SK-N-SH (cell line): ENCODE measurements at places on chromosomes 5 and 9. TPM values are rescaled to one million over a fixed set of nuclear protein-coding genes. Genes with fewer than 3 reads are reported as not detected.

- no peak overlapping the region for H3K27ac ChIP-seq
- peaks cover 4% of the 10 kb centered on the region; the same call in 1 of the 2 replicates for H3K4me1 ChIP-seq
- peaks cover 57% of the 10 kb centered on the region for H3K27me3 ChIP-seq
- no peak overlapping the region; the same call in 1 of the 2 replicates for H3K4me3 ChIP-seq
- DNase-seq, result peak; percentile 80
Observed at GRCh38 chr9:37026113-37026930, 7.7 kb downstream of the PAX5 start.

DNA sequence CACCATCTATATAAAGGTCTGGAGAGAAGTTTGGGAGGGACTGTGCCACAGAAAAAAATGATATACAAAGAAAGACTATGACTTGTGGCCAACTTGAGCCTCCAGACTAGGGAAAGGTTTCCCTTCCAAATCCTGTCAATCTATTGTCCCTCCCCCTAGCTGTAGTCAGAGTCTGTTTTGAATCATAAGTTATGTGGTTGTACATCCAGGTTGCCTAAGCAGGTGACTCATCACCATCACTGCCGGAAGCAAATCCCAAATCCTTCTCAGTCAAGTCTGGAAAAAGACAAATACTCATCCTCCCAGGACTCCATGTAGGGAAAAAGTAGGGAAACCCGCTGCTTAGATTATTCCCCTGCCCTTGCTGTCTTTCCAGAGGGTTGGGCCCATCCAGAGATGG is 235.7 kb downstream of the CDK5RAP2 start:
- no peaks in the 10 kb centered on the region for H3K4me1 ChIP-seq
- H3K4me3 ChIP-seq, result no peak overlapping the region
- H3K27me3 ChIP-seq, result no peaks in the 10 kb centered on the region
- no peaks in the 10 kb centered on the region for H3K36me3 ChIP-seq

DNA sequence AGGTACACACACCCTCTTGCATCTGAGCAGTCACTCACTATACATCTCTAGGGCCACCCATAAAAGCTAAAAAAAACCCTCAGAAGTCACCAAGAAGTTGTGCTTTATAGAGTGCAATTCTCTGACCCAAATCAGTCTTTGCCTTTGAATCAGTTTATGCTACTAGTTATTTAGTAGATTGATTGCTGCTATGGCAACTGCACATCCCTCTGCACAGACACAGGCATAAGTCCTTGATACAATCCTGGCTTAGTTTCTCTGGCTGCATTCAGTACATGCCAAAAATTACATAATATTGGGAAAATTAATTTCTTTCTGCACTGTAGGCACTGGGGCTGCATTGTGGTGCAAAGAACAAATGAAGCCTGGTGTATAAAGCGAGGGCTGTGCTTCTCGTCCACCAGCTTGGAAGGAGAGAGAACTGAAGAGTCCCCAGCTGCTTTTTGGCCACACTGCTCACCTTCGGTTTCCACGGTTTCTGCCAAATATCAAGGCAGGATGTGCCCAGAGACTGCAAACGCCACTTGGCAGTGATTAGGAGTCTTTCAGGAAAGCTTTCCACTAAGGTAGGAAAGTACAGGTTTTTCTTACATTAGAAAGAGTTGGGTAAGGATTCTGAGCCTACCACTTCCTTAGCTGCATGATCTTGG is 258.4 kb downstream of the ELAVL2 start:
- H3K4me1 ChIP-seq, result no peaks in the 10 kb centered on the region
- no peak overlapping the region for H3K27ac ChIP-seq
- H3K36me3 ChIP-seq, result no peaks in the 10 kb centered on the region
- H3K4me3 ChIP-seq, result no peak overlapping the region
- DNase-seq, result no peak

- no peaks in the 10 kb centered on the region for H3K27me3 ChIP-seq
- no peaks in the 10 kb centered on the region for H3K4me1 ChIP-seq
- DNase-seq, result peak; percentile 64
- H3K27ac ChIP-seq, result no peak overlapping the region
Observed at GRCh38 chr9:111621895-111622480, 9.1 kb upstream of the DNAJC25 start.

GRCh38 chr5:100644185-100644584 is 109.0 kb downstream of the FAM174A start:
- no peaks in the 10 kb centered on the region for H3K27me3 ChIP-seq
- no peaks in the 10 kb centered on the region for H3K36me3 ChIP-seq
- H3K4me1 ChIP-seq, result no peaks in the 10 kb centered on the region
- DNase-seq, result no peak
- no peak overlapping the region for H3K4me3 ChIP-seq

DNA sequence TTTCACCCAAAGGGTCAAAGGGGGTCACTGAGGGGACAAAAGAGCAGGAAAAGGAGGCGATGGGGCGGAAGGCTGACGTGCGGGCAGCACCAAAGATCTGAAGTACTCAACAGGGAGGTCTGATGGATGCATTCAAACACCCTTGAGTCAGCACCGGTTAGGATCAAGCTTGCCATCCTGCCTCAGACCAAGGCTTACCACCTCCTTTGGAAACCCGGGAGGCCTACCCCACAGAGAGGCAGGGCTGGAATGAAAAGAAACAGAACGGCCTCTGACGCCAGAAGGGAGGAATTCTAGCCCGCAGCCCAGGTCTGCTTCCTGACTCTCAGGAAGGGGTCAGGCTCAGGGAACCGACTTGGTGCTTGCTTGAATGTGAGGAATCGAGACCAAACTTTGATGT is 125.6 kb downstream of the PAPPA start:
- peaks cover 14% of the 10 kb centered on the region for H3K36me3 ChIP-seq
- no peak for DNase-seq
- no peak overlapping the region for H3K4me3 ChIP-seq
- H3K27me3 ChIP-seq, result no peaks in the 10 kb centered on the region

- no peaks in the 10 kb centered on the region for H3K27me3 ChIP-seq
- DNase-seq, result peak; percentile 85
- peaks cover 53% of the 10 kb centered on the region; the same call in 1 of the 2 replicates for H3K4me1 ChIP-seq
Observed at GRCh38 chr5:179192185-179192890, 132.2 kb downstream of the ZNF354C start.

- H3K4me3 ChIP-seq, result no peak overlapping the region
- no peaks in the 10 kb centered on the region for H3K4me1 ChIP-seq
- peak; percentile 32 for DNase-seq
- no peak overlapping the region for H3K27ac ChIP-seq
- no peaks in the 10 kb centered on the region for H3K27me3 ChIP-seq
Observed at GRCh38 chr9:119375892-119376291, 6.7 kb upstream of the BRINP1 start.

- no peaks in the 10 kb centered on the region for H3K27me3 ChIP-seq
- no peak overlapping the region for H3K27ac ChIP-seq
- H3K4me3 ChIP-seq, result no peak overlapping the region
- H3K36me3 ChIP-seq, result no peaks in the 10 kb centered on the region
- no peaks in the 10 kb centered on the region for H3K4me1 ChIP-seq
- DNase-seq, result no peak
Observed at GRCh38 chr5:83385812-83386211, 85.7 kb upstream of the VCAN start.

DNA sequence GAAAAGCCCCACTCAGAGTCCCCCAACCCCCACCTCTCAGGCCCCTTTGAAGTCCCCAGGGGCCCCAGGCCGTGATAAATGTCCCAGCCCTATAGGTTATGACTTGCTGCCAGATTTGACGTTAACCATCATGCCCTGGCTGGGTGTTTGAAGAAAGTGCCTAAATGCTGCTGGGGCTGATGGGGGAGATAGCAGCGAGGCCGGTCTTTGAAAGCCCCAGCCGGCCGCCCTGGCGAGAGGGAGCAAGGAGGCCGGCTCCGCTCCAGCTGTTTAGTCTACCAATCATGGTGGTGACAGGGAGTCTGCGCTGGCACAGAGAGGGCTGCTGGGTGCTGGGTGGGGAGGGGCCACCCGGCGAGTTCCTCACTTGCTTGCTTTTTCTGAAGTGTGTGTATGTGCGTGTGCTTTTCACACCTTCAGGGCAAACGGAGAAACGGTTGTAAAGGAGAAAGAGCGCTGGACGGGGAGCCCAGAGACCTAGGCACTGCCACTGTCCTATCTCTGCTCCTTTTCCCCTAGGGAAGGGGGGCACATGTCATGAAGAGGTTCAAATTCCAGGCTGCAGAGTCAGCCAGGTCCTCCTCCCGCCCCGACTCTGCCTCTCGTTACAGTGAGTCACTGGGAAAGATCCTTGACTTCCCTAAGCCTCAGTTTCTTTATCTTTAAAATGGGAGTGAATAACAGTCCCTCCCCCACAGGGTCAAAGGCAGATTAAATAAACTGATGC is 126.1 kb upstream of the HAND1 start:
- H3K27me3 ChIP-seq, result no peaks in the 10 kb centered on the region; the same call in 1 of the 2 replicates
- peak; percentile 91 for DNase-seq

DNA sequence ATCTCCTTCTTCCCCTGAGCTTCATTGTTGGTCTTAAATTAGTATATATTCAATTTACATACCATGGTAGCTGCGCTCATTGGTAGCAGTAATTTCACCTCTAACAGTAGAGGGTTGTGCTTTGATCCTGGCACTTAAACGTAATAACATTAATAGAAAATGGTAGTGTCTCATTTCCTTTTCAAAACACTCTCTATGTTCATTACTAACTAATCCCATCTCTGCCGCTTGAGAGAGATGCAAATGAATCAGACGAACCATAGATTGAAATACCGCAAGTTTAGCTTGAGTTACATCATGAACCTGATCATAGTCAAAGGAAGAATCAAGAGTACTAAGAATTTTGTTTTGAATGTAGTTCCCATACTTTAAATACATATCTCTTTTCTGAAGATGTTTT is 2.2 kb downstream of the THBS4 start:
- DNase-seq, result no peak
- H3K4me1 ChIP-seq, result no peaks in the 10 kb centered on the region
- H3K27me3 ChIP-seq, result peaks cover 17% of the 10 kb centered on the region

DNA sequence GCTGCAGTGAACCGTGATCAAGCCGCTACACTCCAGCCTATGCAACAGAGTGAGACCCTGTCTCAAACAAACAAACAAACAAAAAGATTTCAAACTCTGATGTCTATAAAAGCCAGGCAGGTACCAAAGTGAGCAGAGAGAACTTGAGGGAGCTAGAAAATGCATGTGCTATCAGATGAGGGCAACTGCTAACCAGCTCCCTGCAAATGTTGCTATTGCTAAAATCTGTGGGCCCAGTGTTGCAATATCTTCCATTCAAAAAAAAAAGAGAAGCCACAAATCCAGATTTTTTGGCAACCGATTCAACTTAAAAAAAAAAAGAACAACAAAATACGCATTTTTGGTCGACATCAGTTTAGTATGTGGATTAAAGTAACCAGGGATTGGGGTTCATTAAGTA is 5.5 kb downstream of the UBE2D2 start:
- no peak overlapping the region for H3K27ac ChIP-seq
- peaks cover 32% of the 10 kb centered on the region for H3K36me3 ChIP-seq
- no peaks in the 10 kb centered on the region for H3K27me3 ChIP-seq
- H3K4me3 ChIP-seq, result no peak overlapping the region

- no peak for DNase-seq
- H3K4me1 ChIP-seq, result no peaks in the 10 kb centered on the region
- H3K4me3 ChIP-seq, result no peak overlapping the region
- no peaks in the 10 kb centered on the region for H3K36me3 ChIP-seq
- no peak overlapping the region for H3K27ac ChIP-seq
Observed at GRCh38 chr5:160521392-160521663, 99.7 kb downstream of the PTTG1 start.

- H3K27ac ChIP-seq, result no peak overlapping the region
- H3K27me3 ChIP-seq, result peaks cover 60% of the 10 kb centered on the region
- no peaks in the 10 kb centered on the region for H3K36me3 ChIP-seq
- H3K4me1 ChIP-seq, result peaks cover 8% of the 10 kb centered on the region; the same call in 1 of the 2 replicates
- DNase-seq, result no peak
- no peak overlapping the region for H3K4me3 ChIP-seq
Observed at GRCh38 chr9:132578367-132578932, 4.0 kb upstream of the BARHL1 start.

DNA sequence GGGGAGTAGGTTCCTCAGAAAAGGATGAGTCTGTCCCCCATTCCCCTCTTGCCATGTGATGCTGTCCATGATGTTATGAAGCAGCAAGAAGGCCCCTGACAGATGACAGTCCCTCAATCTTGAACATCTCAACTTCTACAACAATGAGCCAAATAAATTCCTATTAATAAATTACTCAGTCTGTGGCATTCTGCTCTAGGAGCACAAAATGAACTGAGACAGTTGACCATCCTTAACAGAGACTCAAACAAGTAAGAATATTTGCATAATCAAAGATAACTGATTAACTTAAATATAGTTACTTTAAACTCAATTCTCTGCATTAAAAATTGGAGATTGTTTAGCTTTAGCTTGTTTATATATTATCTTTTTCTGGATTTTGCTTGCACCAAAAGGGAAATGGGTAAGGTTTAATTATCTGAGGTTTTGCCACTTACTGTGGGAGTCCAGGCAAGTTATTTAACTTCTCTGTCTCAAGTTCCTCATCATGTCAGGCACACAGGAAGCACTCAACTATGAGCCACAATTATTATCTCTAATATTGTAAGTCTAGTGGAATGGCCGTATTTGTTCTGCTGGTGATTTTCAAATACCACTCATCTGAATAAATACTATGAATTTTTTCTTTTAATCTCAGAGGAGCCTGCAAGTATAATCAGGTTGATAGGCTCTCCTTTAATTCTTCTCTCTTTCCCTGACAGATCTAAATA is 162.9 kb downstream of the TSSK1B start:
- no peak overlapping the region for H3K4me3 ChIP-seq
- no peak for DNase-seq
- H3K27ac ChIP-seq, result no peak overlapping the region
- H3K4me1 ChIP-seq, result peaks cover 24% of the 10 kb centered on the region
- H3K36me3 ChIP-seq, result no peaks in the 10 kb centered on the region

DNA sequence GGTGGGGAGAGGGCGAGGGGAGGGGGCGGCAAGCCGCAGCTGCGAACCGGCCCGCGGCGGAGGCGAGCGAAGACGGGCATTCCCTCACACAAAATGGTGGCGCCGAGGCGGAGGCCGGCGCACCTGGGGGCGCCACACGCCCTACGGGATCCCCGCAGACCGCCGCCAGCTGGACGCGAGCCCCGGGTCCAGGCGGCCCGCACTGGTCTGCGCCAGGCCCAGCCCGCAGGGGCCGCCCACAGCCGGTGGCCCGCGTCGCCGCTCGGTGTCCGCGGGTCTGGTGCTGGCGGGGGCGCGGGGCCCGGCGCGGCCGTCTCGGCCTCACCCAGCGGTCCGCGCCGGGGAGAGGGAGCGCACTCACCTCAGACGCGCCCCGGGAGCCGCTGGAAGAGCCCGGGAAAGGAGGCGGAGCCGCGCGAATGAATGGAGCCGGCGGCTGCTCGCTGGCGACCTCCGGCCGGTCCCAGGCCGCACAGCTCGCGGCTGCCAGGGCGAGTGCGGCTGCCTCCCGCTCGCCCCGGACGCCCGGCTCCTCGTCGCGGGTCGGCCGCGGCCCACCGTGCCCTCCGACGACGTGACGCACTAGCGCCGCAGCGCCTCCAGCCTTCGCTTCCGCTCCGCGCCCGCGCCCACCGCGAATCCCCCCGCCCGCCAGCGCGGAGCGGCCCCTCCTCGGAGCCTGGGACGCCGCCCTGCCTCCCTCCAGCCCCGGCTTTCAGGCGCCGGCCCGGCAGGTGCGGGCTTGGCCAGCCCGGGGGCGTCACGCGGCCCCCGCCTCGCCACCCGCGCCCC is at the start of gene FAM169A:
TSS of gene FAM169A (minus strand) at position 584 of the 792 bp plus-strand sequence. CDS start 24,711 bp downstream, outside the sequence.
- H3K27ac ChIP-seq, result no peak within 1 kb of the TSS
- DNase-seq, result peak; percentile 87
- no peaks in the 10 kb centered on the region for H3K27me3 ChIP-seq
- no peaks in the 10 kb centered on the region for H3K36me3 ChIP-seq
- peak within 1 kb of the TSS; percentile 89 for H3K4me3 ChIP-seq
- H3K4me1 ChIP-seq, result no peaks in the 10 kb centered on the region

The LOX gene
- 36.3 and 50.4 TPM in 2 replicates for polyA plus RNA-seq

The ZBTB6 gene
- polyA plus RNA-seq, result 2.2 and 3.2 TPM in 2 replicates

The NPR3 gene
- 35.8 and 49.7 TPM in 2 replicates for polyA plus RNA-seq

The HTR1A gene
- polyA plus RNA-seq, result not detected in 2 replicates

The FOXD4L3 gene
- 0.06 and 0.10 TPM in 2 replicates for polyA plus RNA-seq

The INSL4 gene
- polyA plus RNA-seq, result not detected in 2 replicates

The MGAT4B gene
- polyA plus RNA-seq, result 174 and 190 TPM in 2 replicates
